ENCODE measurements at places on chromosomes 7 and 10. TPM values are rescaled to one million over a fixed set of nuclear protein-coding genes. Genes with fewer than 3 reads are reported as not detected.

DNA sequence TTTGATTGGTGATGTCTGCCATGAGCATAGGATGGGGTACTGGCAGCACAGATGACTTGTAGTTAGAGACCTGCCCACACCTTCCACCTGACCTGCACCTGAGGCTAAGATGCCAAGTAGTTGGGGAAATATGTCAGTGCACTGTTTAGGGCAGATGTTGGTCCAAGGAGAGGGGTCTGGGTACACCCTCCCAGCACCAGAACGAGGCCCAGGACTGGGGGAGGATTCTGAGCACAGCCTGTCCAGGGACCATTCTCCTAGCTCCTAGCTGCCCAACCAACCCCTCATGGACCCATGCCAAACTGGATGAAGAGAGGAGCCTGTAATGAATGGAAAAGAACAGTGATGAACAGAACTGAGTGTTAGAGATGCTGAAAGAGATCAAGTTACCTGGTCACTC lies 28.0 kb downstream of the FRMPD2 start:
- no peak for DNase-seq

- DNase-seq = no peak
These were observed 108.6 kb upstream of the TMEM106B start for GRCh38 chr7:12102527-12102926.

GRCh38 chr10:17383801-17384555 lies 70.4 kb downstream of the ST8SIA6 start:
- DNase-seq = no peak

DNA sequence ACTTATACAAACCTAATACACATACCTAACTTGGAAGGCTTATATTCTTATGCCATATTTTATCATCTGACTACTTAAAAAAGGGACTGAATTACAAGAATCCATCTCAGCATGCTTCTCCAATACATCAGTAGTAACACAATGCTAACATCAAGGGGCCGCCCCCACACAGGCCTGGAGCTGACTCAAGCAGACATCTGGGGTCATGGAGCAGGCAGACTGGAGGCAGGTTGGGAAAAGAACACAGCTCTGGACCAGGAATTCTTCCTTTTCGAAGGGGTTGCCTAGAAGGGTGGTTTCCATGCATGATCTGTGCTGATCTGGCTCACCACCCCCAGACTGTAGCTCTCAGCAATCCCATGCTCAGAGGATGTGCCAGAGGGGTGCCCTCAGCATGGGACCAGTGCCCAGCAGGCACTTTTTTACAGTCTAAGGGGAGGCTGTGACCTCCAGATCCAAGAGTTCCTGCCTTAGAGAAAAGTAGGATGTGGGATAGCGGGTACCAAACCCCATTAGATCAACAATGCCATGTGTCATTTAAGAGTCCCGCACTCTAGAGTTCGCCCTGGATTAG lies 26.1 kb upstream of the DUSP5 start:
- no peak for DNase-seq

GRCh38 chr7:143221286-143221685 lies 551 bp upstream of the TAS2R40 start:
- no peak for DNase-seq

- no peak for DNase-seq
These were observed 119.3 kb downstream of the CABCOCO1 start for GRCh38 chr10:61781969-61782403.

Gene DEPP1
- polyA plus RNA-seq = 0.90 TPM

Gene LRRC18
- polyA plus RNA-seq = not detected

Gene SPDYE11
- polyA plus RNA-seq = not detected

Gene VWDE
- 0.01 TPM for polyA plus RNA-seq
